ENCODE measurements at places on chromosomes 2 and 18.

- DNase-seq: no peak
Observed at GRCh38 chr2:239978411-239978810, 46.7 kb downstream of the NDUFA10 start.

- no peak for DNase-seq
Observed at GRCh38 chr2:120661551-120661950, 74.1 kb upstream of the GLI2 start.

- peak; percentile 42 for DNase-seq
Observed at GRCh38 chr2:100416935-100417710, at the start of gene CHST10. Gene CHST10 (minus strand): TSS chr2:100417668. CDS start chr2:100406675, 10,993 bp downstream.

DNA sequence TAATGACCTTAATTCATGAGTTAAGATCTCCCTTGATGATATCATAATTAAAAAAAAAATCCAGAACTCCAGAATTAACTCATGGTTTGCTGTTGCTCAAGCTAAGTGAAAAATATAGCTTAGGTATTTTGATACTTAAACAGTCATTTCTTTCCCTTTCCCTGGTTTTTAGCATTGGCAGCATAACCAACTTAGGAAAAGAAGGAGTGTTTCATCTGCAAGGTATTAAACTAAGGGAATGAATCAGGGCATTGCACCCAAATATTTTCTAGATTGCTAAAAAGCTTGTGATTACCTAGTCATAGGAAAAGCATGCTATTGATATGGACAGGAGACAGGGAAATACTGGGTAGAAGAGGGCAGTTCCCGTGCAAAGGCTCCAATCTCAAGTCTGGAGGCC is 207.2 kb downstream of the LRP1B start:
- DNase-seq: no peak

DNA sequence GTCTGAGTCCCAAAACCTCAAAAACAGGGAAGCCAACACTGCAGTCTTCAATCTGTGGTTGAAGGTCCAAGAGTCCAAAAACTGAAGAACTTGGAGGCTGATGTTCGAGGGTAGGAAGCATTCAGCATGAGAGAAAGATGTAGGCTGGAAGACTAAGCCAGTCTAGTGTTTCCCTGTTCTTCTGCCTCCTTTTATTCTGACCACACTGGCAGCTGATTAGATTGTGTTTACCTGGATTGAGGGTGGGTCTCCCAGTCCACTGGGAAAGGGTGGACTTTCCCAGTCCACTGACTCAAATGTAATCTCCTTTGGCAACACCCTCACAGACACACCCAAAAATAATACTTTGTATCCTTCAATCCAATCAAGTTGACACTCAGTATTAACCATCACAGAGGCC is 27.5 kb upstream of the IL1B start:
- DNase-seq: no peak

DNA sequence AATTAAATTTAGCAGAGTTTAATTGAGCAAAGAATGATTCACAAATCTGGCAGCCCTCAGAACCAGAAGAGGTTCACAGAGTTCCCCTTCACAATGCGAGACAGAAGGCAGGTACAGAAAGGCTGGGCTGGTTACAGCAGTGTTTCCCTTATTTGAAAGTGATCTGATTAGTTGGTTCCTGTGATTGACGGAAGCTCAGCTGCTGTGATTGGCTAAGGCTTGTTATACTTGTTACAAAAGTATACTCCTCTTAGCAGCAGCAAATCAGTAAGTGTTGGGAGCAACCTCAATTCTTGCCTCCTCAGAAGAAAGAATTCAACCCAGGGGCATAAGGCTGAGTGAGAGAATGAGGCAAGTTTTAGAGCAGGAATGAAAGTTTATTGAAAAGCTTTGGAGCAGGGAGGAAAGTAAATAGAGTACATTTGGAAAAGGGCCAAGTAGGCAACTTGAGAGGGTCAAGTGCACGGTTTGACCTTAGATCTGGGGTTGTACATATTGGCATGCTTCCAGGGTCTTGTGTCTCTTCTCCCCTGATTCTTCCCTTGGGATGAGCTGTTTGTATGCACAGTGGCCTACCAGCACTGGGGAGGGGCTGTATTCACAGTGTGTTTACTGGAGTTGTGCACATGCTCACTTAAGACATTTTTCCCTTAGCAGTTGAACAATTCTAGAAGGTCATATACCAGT is 431.8 kb upstream of the RAB12 start:
- no peak for DNase-seq

- DNase-seq: no peak
Observed at GRCh38 chr2:231017231-231017598, 20.1 kb upstream of the C2orf72 start.

DNA sequence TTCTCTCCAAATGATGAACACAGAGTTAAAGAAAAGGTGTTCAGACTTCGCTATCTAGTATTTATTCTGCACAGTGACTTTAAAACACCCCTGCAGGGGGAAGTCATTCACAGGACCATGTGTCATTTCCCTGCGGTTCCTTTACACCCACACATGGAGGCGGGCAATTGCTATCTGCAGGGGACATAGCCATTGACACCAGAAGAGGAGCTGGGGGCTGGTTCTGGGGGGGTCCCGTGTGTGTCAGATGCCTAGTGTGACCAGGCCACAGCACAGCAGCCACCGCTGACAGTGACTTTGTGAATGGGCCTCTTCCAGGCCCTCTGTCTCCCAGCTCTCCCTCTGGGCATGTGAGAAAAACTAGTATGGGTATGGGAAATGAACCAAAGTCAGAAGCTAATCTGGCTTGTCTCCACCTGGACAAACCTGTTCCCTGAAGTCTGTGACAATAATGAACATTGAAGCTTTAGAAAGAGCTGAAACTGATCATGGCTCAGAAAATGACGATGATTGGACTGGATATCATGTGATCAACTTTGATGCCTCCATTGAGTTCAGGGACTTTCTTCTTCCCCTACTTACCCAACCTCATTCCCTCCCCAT is 7.5 kb upstream of the GBX2 start:
- no peak for DNase-seq

GRCh38 chr2:209772290-209772685 is 656 bp downstream of the UNC80 start:
- no peak for DNase-seq

GRCh38 chr2:100124761-100125160 is 17.6 kb downstream of the AFF3 start:
- no peak for DNase-seq

GRCh38 chr2:110848071-110848470 is 115.7 kb downstream of the ACOXL start:
- DNase-seq: no peak

DNA sequence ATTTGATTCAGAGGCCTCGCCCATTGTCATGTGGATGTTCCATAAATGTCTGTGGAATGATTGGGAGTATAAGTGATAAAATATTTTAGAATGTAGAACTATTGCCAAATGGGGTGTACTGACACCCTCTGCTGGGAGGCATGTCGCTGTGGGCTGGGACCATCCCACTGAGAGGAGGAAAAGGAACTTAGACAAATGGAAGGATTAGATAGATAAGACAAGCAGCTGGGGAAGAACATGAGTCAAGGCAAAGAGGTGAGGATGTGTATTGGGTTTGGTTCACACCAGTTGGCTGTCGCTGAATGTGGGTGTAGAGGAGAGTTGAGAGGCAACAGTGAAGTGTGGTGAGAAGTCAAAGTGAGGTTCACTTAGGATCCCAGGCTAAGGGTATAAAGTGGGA is 4.0 kb downstream of the C2orf74 start:
- no peak for DNase-seq

- DNase-seq: no peak
Observed at GRCh38 chr2:215447056-215447455, 11.2 kb upstream of the FN1 start.

DNA sequence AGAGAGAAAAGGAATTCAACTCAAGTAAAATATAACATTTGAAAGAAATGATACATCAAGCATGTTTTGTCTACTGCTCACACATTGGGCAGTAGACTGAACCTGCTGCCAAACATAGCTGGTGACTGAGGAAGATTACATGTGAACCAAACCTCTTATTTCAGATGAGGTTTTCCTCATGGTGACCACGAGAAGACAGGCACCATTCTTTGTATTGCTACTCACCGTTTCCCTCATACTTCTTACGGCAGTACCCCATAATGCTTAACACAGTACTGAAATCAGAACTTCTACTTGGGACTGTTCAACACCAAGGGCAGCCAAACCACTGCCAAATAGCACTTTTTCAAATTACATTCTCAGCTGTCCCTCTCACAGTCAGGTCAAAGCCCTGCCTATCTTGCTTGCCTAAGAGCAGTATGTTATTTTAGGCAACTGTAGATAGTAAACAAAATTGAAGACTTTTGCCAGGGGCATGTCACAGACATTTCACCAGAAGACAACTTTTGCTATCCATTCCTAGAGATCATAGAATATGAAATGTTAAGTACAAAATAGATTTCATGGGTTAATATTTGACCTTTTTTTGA is 167.1 kb upstream of the DOK6 start:
- no peak for DNase-seq

DNA sequence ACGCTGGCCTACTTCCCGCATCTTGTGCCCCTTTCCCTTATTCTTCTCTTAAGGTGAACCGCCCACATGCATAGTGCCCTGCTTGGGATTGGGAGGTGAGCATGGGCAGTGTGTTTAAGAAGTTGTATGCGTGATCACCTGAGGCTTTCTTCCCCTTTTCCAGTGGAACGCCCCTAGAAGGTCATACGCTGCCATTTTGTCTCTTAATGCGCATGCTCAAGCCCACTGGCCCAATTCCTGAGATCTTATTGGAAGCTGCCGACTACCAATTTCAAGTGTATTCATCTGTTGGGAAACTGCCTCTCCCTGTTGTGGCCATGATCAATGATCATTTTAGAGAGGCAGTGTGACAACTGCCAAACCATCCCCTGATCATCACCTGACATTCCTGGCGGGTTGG is 3.3 kb upstream of the CETN1 start:
- DNase-seq: no peak

DNA sequence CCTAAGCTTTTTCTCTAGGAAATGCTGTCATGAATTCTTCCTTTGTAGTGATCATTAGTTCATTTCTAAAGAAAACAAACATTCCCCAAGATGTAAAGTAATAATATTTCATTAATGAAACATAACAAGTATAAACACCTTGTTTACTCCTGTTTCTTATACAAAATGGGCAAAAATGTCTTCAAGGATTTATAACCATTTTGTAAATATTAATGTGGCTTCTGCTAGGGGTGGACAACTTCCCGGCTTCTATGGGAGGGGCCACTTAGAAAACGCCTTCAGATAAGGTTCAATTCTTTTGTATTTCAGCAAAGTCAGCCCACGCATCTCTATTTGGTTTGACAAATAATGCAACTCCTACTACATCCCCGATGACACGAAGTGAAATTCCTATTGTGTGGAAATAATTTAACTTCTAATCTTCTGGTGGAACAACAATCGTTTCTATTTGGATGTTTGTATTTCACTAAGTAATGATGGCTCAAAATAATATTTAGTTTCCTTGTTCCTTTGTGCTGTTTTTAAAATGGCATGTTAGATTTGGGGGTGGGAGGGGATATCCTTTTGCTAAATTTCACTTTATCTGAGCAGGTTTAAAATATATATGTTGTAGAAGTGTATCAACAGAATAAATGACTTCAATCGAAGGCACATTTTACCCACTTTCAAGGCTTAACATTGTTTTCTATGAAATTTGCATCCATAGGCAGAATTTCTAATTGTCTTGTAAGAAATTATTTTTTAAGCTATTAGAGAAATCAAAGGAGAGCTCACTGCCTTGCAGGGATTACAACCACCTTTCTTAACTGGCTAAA is 14.7 kb upstream of the HOXD1 start:
- no peak for DNase-seq

- no peak for DNase-seq
Observed at GRCh38 chr18:58788971-58789875, 75.5 kb upstream of the ZNF532 start.

DNA sequence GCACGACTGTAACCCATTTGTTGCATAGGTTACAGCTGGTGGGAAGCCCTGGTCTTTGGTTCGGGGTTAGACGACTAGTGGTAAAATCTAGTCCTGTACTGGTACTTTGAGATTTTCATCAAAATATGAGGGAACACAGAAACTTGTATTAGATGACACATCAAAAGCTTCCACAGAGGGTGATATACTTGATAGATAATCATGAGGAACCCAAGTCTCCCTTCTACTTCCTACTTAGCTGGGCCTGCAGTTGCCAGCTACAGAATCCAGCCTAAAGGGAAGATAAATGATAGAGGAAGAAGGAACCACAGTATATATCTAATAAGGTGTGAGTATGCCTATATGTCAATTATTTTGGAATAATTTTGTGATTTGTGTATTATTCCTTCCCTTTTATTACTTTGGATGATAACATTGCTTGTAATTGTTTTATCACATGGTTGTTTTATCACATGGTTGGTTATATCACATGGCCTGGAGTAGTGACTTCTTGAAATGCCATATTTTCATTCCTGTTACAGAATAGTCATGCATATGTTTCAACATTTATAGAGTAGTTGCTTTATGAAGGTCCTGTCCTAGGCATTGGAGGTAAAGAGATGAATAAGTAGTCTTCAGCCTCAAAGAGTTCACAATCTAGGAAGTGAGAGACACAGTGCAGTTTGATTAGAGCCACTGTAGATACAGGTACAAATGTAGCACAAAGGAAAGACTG is 2.9 kb downstream of the AGPS start:
- no peak for DNase-seq

GRCh38 chr2:32905270-32905669 is 41.5 kb upstream of the LTBP1 start:
- no peak for DNase-seq

DNA sequence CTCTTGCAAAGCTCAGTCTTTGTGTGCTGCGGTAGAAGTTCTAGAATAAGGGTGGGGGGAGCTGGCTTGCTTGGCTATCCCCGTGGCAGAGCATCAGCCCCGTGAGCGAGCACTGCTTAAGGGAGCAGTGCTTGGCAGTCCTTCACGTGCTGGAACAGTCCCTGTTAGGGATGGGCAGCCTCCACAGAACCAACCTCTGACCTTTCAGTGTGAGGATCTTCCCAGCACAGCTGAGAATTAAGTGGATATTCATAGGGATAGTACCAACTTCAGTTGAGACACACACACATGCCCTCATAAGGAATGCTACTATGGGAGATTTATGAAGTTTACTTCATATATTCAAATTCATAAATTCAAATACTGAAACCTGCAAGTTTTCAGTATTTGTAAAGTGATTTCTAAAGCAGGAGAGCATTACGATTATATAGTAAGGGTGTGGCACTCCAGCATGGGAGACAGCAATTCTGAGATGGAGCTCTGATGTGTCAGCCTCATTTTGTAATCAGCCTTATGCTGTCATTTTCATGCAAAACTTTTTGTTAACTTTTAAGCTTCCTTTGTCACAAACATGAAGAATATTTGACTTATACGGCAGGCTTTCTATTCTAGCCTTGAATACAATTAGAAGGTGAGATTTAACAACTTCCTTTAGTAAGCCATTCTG is 39.5 kb downstream of the ATP9B start:
- no peak for DNase-seq

- no peak for DNase-seq
Observed at GRCh38 chr2:15765686-15766302, 174.1 kb downstream of the DDX1 start.

- no peak for DNase-seq
Observed at GRCh38 chr18:34697233-34697632, 12.9 kb upstream of the DTNA start.

- DNase-seq: no peak
Observed at GRCh38 chr2:109645412-109646184, 31.4 kb downstream of the SOWAHC start.

- DNase-seq: no peak
Observed at GRCh38 chr2:160308915-160309314, 108.8 kb upstream of the ITGB6 start.

- no peak for DNase-seq
Observed at GRCh38 chr2:30694286-30695055, 112.8 kb downstream of the CAPN13 start.

- DNase-seq: peak; percentile 57
Observed at GRCh38 chr2:176852667-176853066, 359.9 kb upstream of the HNRNPA3 start.

GRCh38 chr18:10330428-10330827 is 124.0 kb upstream of the APCDD1 start:
- no peak for DNase-seq
